ENCODE measurements at places on chromosomes 11 and 22.
A peak's percentile ranks its signal among the peaks of the same experiment; 100 is the strongest.

- no peak for DNase-seq
These were observed 899.3 kb upstream of the RAG2 start for GRCh38 chr11:37497326-37497725.

DNA sequence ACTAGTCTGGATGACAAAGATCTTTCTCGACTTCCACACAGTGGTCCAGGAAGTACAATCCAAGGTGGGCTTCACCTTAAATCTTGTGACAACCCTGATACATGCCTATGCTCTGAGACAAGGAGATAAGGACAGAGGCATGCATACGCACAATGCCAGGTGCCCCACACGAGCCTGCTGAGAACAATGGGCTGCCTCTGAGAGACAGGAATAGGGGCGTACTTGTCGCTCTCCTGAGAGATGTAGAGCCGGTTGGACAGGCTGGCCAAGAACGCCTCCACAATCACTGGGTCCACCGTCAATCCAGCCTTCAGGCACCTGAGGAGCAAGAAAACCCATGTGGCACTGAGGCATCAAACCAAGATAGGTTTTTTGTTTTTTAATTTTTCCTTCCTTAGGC lies 25.5 kb downstream of the SERPIND1 start:
- no peak for DNase-seq

GRCh38 chr11:79055856-79056631 lies 384.8 kb downstream of the TENM4 start:
- DNase-seq: no peak

GRCh38 chr11:69339041-69339733 lies 45.2 kb downstream of the MYEOV start:
- no peak for DNase-seq

GRCh38 chr11:87366763-87367405 lies 329.1 kb downstream of the TMEM135 start:
- DNase-seq: no peak

DNA sequence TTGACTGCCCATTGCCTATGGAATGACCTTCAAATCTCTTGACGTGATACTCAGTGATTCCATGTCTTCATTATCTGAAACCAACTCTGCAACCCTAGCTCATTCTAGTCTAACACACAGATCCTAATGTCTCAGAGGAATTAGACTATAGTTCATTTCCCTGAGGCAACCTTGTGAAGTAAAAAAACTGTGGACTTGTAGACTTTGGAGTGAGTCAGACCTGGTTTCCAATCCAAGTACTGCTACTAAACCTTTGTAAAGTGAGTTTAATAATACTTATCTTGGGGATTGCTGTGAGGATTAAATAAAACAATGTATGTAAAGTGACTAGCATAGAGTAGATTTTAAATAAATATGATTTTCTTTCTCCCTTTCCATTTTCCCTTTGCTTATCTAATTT lies 226.1 kb downstream of the BLID start:
- no peak for DNase-seq

DNA sequence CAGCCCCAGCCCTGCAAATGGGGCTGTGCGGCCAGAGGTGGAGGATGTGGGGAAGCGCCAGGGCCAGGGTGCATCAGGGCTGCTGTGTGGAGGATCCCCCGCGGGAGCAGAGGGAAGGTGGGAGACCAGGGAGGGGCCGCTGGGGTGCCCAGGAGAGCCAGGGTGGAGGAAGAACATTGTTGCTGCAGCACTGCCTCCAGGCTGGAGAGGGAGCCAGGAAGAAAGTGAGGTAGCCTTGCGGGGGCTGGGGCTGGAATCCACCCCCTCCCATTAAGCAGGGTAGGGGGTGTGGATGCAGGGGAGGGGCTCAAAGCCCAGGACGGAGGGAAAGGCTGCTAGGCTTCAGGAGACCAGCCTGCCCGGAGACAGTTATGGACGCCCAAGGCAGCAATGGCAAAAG lies 15.0 kb downstream of the CABP7 start:
- DNase-seq: no peak

DNA sequence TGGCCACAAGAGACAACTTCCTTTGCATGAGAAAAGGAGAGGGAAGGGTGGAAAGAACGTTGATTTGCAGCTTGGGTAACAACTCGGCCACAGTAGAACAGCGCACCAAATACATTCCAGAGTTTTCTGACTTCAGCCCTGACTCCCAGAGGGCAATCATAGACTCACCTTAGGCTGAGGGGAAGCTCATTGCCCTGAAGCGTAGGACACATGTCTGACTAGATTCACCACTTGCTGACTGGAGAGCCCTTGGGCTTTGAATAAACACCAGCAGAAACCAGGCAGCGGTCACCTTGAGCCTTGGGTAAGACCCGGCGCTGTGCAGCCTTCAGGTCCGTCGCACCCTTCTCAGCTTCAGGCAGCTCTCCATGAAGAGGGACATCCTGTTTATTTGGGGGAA lies 151.8 kb upstream of the GRIA4 start:
- no peak for DNase-seq

DNA sequence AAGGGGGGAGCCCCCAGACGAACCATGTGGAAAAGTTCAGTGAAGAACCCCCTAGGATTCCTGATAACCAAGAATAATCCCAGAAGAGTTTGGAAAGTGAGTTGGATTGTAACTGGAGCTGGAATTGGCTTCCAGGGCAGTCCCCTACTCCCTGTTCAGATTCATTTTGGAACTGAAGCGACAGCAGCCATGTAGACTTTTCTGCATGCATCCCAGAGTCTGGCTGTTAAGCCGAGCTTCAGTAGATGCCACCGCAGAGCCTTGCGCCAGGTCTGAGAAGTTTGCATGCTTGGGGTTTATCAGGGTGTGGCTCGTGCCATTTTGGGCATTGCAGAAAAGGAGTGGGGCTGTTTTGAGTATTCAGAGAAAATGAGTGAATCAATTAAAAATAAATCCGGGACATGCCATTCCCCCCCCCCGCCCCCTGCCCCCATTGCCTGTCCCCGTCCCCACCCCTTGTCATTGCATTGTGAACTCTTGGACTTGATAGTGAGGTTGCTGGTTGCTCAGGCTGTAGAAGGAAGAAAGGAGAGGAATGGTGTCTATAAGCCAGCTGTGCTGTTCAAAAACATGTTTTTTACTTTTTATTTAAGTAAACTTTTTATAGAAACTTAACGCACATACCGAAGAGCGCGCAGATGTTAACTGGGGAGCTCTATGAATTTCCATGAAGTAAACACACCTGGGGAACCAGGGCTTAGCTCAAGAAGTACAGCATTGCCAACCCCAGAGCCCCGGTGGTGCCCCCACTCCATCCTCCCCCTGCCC lies 71.2 kb downstream of the LDLRAD3 start:
- no peak for DNase-seq

DNA sequence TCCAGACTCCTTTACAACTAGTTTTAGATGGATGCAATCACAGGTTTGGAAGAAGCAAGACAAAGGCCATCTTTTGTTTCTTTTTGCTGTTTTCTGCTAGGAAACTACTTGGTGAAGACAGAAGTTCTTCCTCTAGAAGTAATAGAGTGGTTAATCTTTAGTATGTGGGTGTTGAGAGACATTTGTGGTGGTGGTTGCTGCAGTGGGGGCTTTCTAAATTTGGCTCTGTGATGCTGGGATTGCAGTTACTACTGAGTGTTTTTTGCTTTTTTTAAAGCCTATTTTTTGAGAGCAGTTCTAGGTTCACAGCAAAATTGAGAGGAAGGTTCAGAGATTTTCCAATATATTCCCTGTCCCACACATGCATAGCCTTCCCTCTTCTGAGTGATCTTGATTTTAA lies 120.0 kb downstream of the AASDHPPT start:
- no peak for DNase-seq

DNA sequence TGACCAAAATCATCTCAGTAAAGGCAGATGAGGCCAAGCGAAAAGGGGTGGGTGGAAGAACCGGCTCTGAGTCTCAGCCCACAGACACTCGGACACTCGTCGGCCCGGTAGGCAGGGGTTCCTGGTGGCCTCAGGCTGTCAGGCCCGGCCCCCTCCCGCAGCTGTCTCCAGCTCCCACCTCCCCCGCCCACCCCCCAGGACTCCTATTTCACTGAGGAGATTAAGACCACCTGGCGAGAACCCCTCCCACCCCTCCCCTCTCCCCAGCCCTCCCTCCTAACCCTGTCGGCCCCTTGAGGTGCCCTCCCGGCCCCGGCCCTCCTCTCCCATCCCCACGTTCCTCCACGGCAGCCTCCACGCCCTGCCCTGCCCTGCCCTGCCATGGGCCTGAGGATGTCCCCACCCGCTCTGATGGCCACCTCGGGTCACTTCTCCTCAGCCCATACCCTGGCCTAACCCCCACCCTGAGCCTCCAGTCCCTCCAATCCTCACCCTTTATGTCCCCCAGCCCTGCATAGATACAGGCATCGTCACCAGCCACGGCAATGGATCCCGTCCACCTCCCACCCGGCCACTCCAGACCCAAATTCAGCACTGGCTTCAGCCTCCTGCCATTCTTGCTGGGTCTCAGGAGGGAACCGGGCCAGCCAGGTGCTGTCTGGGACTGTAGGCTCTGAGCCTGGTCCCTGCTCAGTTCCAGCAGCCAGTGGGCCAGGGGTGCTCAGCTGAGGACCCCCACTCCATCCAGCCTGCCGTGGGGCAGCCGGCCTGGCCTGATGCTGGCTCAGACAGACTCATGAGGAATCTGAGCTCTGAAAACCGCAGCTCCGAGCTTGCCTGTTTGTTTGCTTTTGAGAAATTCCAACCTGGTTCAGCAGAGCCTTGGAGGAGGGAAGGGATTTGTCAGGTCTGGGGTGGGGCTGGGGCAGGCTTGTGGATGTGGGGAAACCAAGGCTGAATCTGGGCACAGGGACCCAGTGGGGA lies 9.8 kb upstream of the TBX1 start:
- DNase-seq: no peak

DNA sequence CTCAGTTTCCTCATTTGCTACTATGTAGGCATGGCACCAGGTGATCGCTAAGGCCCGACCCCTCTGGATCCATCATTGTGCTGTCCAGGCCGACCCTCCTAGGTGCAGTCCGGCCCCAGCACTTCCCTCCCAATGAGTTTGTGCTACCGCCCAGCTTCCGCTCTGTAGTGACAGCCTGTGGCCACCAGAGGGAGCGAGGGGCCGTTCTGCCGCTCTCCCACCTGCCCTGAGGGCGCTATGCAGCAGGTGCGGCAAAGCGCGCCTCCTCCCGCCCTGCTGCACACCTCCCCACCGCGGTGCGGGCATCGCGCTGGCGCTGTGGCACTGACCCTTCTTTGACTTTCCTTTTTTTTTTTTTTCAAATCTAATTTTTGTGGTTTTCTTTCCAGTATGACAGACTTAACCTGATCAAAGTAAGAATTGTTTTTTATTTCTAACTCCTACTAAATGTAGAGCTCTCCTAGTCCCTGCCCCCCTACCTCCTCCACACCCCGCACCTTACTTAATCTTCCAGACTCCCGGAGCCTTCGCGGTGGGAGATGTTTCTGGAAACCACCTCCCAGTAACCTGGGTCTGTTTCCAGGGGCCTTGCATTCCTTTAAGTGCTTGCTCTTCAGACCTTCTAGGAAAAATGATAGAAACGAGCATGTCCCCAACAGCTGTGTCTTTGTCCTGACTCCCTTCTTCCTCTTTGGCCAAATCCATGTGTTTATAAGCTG lies 73.7 kb downstream of the SCN3B start:
- peak; percentile 35 for DNase-seq

GRCh38 chr22:44537467-44537866 lies 39.4 kb upstream of the RTL6 start:
- DNase-seq: no peak

GRCh38 chr11:123314972-123315371 lies 115.1 kb upstream of the GRAMD1B start:
- no peak for DNase-seq

DNA sequence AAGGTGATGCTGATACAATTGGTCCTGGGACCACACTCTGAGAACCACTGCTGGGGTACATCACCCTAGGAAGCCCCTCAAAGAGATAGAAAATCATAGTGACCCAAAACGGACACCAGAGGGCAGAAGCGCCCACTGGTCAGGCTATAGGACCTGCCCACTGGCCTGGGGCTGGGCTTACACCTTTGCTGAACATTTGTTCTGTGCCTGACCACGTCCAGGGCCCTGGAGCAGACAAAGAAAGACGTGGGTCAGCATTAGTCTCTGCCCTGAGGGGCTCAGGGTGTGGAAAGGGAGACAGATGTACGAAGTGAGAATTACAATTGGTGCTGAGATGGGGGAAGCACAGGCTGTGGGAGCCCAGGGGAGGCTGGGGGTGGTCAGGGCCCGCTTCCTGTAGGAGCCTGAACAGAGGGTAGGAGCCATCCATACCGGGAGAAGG lies 14.4 kb upstream of the SERPINH1 start:
- no peak for DNase-seq

DNA sequence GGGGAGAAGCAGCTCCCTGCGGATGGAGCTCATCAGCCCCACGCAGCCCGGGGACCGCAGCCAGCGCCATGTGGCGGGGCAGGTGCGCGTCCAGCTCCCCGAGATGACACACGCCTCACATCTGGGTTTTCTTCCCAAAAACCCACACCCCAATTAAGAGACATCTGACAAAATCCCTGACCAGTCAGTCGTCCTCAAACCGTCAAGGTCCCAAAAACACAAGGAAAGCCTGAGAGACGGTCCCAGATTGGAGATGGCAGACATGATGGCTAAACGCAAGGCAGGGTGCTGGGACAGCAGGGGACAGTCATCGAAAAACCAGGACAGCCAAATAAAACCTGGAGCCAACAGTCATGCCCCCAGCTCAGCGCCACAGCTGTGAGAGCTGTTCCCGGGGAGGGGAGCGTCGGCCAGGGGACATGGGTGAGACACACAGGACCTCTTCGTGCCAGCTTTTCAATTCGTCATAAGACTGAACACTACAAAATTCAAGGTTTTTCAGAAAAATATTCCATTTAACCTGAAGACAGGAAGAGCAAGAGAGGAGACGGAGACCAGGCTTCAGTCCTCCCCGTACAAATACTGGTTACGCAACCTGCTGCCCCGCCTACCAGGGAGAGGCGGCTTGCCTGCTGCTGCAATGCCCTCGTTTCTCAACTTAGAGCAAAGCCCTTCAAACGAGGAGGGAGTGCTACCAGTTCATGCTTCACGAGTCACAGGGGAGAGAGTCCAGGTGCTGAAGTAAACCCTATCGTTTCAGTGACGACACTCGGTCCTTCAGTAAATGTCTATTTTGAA lies 10.5 kb downstream of the TOLLIP start:
- DNase-seq: no peak

DNA sequence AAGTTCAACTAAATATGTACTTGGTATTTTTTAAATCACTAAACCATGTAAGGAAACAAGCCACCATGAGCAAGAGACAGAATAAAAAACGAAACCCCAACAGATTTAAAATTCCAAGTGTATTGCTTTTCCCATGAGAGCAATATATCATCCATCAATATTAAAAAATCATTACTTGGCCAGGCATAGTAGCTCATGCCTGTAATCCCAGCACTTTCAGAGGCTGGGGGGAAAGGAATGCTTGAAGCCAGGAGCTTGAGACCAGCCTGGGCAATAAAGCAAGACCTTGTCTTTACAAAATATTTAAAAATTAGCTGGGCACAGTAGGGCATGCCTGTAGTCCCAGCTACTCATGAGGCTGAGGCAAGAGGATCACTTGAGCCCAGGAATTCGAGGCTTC lies 190.8 kb downstream of the TTC28 start:
- DNase-seq: no peak

DNA sequence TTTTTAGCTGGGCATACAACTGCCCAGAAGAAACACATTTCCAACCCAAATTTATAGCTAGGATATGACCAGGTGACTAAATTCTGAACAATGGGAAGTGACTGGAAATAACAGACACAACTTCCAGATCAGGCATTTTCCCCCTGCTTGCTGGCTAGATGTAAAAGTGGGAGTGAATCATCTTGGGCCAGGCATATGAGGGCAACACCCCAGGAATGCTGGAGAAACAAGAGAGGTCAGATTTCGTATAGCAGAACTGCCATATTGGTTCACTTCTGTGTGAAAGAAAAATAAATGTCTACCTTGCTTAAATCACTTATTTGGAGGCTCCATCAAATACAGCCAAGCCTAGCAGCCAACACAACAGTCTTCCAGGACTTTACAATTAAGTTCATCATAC lies 7.4 kb downstream of the ATL3 start:
- DNase-seq: no peak

Measured in activated CD8-positive, alpha-beta memory T cell treated with anti-CD3 and anti-CD28 coated beads for 4 hours (primary cell).